ENCODE measurements at places on chromosomes 1 and 21.

GRCh38 chr1:239976130-239976968 is 115.3 kb upstream of the FMN2 start:
- no peaks in the 10 kb centered on the region for H3K27me3 ChIP-seq
- no peaks in the 10 kb centered on the region for H3K36me3 ChIP-seq
- no peaks in the 10 kb centered on the region for H3K4me1 ChIP-seq
- peak; percentile 42 for DNase-seq
- no peak overlapping the region for H3K4me3 ChIP-seq
- H3K27ac ChIP-seq, result no peak overlapping the region

DNA sequence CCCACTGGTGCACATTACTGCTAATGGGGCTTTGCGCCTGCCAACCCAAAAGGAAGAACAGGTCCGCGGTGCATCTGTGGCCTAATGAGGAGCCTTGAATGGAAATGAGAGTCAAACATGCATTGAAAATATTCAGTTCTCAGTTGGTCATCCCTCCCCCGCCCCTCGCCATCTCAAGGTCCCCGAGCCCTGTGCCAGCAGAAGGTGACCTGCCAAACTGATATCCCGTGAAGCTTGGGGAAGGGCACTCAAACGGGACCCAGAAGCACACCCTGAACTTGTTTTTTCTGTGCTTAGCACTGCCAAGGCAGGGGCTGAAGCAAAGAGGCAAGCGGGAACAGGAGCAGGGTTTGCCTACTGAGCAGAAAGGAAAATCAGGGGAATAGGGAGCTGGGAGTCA is 67.9 kb upstream of the ZNF648 start:
- H3K4me1 ChIP-seq, result no peaks in the 10 kb centered on the region
- H3K27me3 ChIP-seq, result peaks cover 6% of the 10 kb centered on the region
- DNase-seq, result no peak
- no peaks in the 10 kb centered on the region for H3K36me3 ChIP-seq

GRCh38 chr21:44729336-44730027 is 18.1 kb upstream of the TSPEAR start:
- H3K4me1 ChIP-seq, result no peaks in the 10 kb centered on the region
- H3K27ac ChIP-seq, result no peak overlapping the region
- no peak overlapping the region for H3K4me3 ChIP-seq

- H3K27me3 ChIP-seq, result no peaks in the 10 kb centered on the region
- H3K4me1 ChIP-seq, result peaks cover 78% of the 10 kb centered on the region
- H3K27ac ChIP-seq, result peak overlapping the region; percentile 95
- H3K4me3 ChIP-seq, result peak overlapping the region; percentile 66
- peak; percentile 70 for DNase-seq
Observed at GRCh38 chr1:53413175-53414001, 45.8 kb upstream of the DMRTB1 start.

DNA sequence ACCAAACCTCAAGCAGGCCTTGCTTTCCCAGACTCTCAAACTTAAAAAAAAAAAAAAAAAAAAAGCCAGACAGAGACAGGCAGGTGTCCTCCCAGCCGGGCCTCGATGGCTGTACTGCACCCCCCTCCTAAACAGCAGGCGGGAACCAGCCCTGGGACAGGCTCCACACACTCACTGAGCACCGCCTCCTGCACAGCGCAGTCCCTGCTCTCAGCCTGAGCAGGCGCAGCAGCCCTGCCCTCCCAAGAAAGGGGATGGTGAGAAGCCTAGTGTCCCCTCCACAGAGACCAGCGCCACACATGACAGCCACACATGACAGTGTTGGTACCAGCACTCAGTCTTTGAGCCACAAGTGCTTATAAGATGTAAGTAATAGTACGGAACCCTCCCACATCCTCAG is 11.9 kb downstream of the MX2 start:
- H3K4me1 ChIP-seq, result peaks cover 60% of the 10 kb centered on the region
- peaks cover 34% of the 10 kb centered on the region for H3K36me3 ChIP-seq
- H3K27me3 ChIP-seq, result no peaks in the 10 kb centered on the region
- DNase-seq, result no peak
- no peak overlapping the region for H3K4me3 ChIP-seq

GRCh38 chr1:223860051-223860622 is 14.4 kb upstream of the TP53BP2 start:
- H3K4me3 ChIP-seq, result no peak overlapping the region
- no peaks in the 10 kb centered on the region for H3K4me1 ChIP-seq
- no peaks in the 10 kb centered on the region for H3K36me3 ChIP-seq

- DNase-seq, result no peak
- no peaks in the 10 kb centered on the region for H3K27me3 ChIP-seq
- peak overlapping the region; percentile 12 for H3K27ac ChIP-seq
- H3K36me3 ChIP-seq, result no peaks in the 10 kb centered on the region
- H3K4me1 ChIP-seq, result peaks cover 21% of the 10 kb centered on the region
Observed at GRCh38 chr1:27862671-27863537, 9.4 kb upstream of the THEMIS2 start.

GRCh38 chr1:66223681-66224080 is 310.3 kb upstream of the SGIP1 start:
- no peak for DNase-seq
- H3K27me3 ChIP-seq, result peaks cover 6% of the 10 kb centered on the region
- H3K4me1 ChIP-seq, result peaks cover 8% of the 10 kb centered on the region
- H3K36me3 ChIP-seq, result no peaks in the 10 kb centered on the region
- H3K27ac ChIP-seq, result no peak overlapping the region

GRCh38 chr1:91381844-91382243 is 22.8 kb downstream of the HFM1 start:
- H3K27ac ChIP-seq, result no peak overlapping the region
- H3K4me3 ChIP-seq, result no peak overlapping the region
- no peak for DNase-seq
- H3K4me1 ChIP-seq, result no peaks in the 10 kb centered on the region
